Keratinocyte (primary cell): ENCODE measurements at places on chromosomes 5 and 9. TPM values are rescaled to one million over a fixed set of nuclear protein-coding genes. Genes with fewer than 3 reads are reported as not detected.

- no peak for DNase-seq
These were observed 176.1 kb upstream of the MVB12B start for GRCh38 chr9:126150411-126151030.

GRCh38 chr5:67908126-67908765 lies 307.3 kb upstream of the PIK3R1 start:
- DNase-seq = no peak

- no peak for DNase-seq
These were observed 147.2 kb downstream of the PDZD2 start for GRCh38 chr5:31786090-31786631.

GRCh38 chr5:40651201-40651600 lies 28.5 kb upstream of the PTGER4 start:
- DNase-seq = no peak

GRCh38 chr9:127938298-127938690 lies 640 bp upstream of the DPM2 start:
- DNase-seq = no peak

Gene FGF1
- polyA plus RNA-seq = 1.0 to 2.4 TPM (median 1.8 TPM) in 3 replicates

DNA sequence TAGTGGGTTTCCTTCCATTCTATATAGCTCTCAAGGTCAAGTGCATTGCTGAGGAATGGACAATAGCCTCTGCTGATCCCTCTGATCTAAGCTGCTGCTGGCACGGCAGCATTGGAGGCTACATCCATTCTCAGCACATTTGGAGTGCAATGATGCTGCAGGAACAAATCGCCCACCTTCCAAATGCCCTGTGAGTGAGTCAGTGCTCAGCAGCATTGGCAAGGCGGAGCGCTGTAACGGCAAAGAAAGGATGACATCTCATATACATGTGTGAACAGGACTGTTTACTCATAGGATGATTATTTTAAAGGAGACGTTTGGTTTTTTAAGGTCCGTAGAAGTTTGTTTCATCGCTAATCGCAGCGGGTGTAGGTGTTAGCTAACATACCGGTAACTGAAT lies 408.7 kb downstream of the ARHGEF28 start:
- peak; percentile 80 for DNase-seq

DNA sequence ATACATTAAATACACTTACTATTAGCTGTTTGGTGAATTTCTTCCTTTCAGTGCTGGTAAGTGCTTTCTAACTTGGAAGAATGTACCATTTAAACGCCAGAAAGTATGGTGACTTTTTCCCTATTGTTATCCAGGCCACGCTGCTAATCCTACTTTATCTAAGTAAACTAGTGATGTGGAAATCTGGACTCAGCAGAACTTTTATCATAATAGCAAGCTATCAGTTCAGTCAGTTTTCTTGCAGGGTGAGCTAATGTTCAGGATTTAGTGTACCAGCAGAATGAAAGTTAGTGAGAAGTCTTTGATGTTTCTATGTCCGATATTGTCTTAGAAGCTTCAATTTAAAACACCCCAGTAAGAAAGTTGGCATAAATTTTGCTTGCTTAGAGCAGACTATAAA lies 72.2 kb downstream of the HSD17B4 start:
- no peak for DNase-seq

Gene CDC20B
- polyA plus RNA-seq = 0.03 TPM in 1 of 3 replicates, not detected in the others

Gene FAM221B
- polyA plus RNA-seq = not detected in 3 replicates

Gene LRRC8A
- 88.3 to 127 TPM (median 109 TPM) in 3 replicates for polyA plus RNA-seq

DNA sequence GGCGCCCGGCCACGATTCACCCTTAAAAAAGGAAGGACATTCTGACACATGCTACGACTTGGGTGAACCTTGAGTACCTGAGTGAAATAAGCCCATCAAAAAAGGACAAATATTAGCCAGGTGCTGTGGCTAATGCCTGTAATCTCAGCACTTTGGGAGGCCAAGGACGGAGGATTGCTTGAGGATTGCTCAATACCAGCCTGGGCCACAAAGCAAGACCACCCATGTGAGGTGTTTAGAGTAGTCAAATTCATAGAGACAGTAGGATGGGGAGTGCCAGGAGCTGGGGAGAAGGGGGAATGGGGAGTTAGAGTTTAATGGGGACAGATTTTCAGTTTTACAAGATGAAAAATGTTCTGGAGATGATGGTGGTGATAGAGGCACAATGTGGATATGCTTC lies 32.1 kb upstream of the IER5L start:
- DNase-seq = no peak

DNA sequence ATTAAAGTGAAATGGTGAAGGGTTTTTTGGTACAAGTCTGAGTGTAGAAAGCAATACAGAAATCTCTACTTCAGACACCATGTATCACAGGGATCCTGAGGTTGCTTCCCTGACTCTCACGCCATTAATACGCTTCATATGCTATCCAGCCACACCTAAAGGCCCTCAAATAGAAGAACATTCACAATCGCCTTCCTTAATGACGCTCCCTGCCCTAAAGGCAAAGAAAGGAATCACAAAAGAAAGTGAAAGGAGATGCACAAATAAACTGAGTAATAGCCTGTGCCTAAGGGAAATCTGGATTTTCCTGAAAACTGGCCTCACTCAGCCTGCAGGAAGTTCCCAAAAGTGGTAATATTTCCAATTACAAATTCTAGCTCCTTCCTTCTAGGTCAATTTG lies 1002.7 kb upstream of the DMAC1 start:
- DNase-seq = no peak

Gene LPCAT1
- polyA plus RNA-seq = 25.4 to 67.3 TPM (median 32.9 TPM) in 3 replicates

GRCh38 chr9:116471944-116472506 lies 215.1 kb upstream of the TRIM32 start:
- no peak for DNase-seq

DNA sequence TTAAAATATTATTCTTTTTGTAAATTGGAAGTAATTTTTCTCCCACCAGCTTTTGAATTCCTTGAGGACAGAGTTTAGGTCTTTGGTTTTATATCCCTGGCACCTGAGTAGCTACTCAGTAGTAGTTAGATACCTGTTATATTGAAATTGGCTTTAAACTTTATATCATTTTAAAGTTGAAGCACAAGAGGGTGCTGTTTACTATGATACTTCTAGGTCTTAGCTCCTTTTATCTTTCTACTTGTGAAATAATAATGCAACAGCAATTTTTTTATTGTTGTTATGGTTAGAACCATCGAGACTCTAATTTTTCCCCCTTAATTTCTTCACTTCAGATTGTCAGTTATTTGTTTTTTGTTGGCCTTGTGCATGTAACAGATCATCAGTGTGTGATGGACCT lies 46.3 kb downstream of the AP3S1 start:
- DNase-seq = no peak

- no peak for DNase-seq
These were observed at the start of gene FAXDC2 for GRCh38 chr5:154850255-154851062. Gene FAXDC2, minus strand, starts transcription at chr5:154850603. Its CDS starts 12,425 bp downstream, at chr5:154838178.

Gene SAPCD2
- 0.90 to 1.6 TPM (median 1.2 TPM) in 3 replicates for polyA plus RNA-seq

GRCh38 chr5:74877624-74878304 lies 11.6 kb upstream of the FAM169A start:
- DNase-seq = no peak

- DNase-seq = no peak
These were observed 102.6 kb downstream of the RGS3 start for GRCh38 chr9:113566016-113566711.

Gene MARVELD2
- polyA plus RNA-seq = 16.7 to 20.2 TPM (median 17.6 TPM) in 3 replicates

DNA sequence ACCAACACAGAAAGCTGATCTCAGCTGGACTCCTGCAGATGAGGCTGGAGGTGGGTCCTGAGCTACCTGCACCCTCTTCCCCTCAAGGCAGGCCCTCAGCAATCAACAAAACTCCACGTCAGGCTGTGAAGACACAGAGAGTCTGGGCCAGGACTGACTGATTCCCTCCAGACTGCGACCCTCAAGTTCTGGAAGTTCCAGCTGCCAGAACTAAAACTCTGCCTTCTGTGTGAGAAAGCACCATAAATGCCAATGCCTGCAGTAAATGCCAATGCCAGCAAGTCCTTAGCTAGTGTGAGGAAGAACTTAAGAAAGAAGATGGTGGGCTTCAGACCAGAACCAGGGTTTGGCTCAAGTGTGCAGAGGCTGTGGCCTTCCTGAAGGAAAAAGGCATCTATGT lies 42.5 kb upstream of the GABBR2 start:
- no peak for DNase-seq

DNA sequence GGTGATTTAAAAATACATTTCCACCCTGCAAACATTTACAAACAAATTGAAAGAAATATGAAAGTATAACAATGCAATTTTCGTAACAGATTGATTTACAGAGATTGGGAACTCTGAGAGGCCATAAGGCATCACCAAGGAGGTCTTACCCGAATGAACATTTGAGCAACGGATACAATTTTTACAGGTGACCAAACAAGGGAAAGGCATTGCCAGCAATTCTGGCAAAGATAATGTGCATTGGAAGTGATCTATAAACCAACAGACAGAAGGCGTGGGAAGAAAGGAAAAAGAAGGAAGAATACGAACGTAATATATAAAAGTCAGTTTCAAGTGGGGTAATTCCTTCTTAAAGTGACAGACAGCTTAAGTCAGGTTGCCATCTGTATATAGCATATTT lies 295.9 kb downstream of the CDH12 start:
- no peak for DNase-seq

DNA sequence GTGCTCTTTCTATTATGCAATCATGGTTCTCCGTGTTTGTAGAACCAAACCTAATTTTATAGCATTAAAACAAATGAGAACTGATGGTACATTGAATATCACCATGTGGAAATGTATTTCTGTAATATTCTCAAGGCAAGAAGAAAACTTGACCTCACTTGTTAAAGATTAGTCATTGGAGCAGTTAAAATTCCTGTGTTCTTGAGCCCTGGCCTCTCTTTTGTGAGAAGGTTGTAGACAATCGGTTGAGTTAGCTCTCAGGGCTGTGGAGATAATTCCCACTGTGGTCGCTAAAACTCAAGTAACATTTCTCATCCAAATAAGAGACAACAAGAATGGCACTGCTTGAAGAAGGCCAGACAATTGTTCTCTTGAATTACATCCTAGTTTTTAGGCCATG lies 216.0 kb upstream of the KLF4 start:
- no peak for DNase-seq

GRCh38 chr5:103498211-103498610 lies 64.4 kb downstream of the NUDT12 start:
- no peak for DNase-seq

Gene DEPDC1B
- 9.7 to 19.5 TPM (median 12.0 TPM) in 3 replicates for polyA plus RNA-seq
